ENCODE measurements at places on chromosomes 13 and 19. TPM values are rescaled to one million over a fixed set of nuclear protein-coding genes. Genes with fewer than 3 reads are reported as not detected.

Gene CDADC1
- 4.1 TPM for total RNA-seq

Gene ZNF844
- total RNA-seq: 2.3 TPM

Gene ZNF561
- 20.2 TPM for total RNA-seq

Gene CYP2A7
- not detected for total RNA-seq

Gene SYT5
- total RNA-seq: not detected

Gene METTL21C
- not detected for total RNA-seq

Gene NLRP9
- not detected for total RNA-seq

Gene CYP2F1
- not detected for total RNA-seq

Gene FFAR2
- total RNA-seq: not detected

Gene MAP4K1
- total RNA-seq: not detected

Gene UCHL3
- total RNA-seq: 32.9 TPM

Gene JSRP1
- total RNA-seq: not detected

Gene C19orf67
- not detected for total RNA-seq

Gene SPIB
- not detected for total RNA-seq

Gene RCBTB2
- total RNA-seq: 11.3 TPM

Gene GADD45GIP1
- 20.0 TPM for total RNA-seq

Gene ZNF763
- 1.1 TPM for total RNA-seq

Gene CYP4F8
- not detected for total RNA-seq

Gene PPP1R37
- 24.4 TPM for total RNA-seq

Gene VSTM2B
- total RNA-seq: not detected

Gene GPR12
- total RNA-seq: not detected

Gene LAIR2
- total RNA-seq: not detected

Gene ZNF665
- total RNA-seq: 1.6 TPM

Gene MISP
- total RNA-seq: not detected

Gene ZFP14
- 4.7 TPM for total RNA-seq

Gene ITGBL1
- total RNA-seq: 3.2 TPM

Gene VMAC
- 3.7 TPM for total RNA-seq

Gene WDR88
- not detected for total RNA-seq

Gene NPHS1
- total RNA-seq: not detected

Gene PDE4C
- 0.16 TPM for total RNA-seq

Gene NLRP12
- 4.2 TPM for total RNA-seq

Gene FXYD1
- total RNA-seq: not detected

Gene CCDC8
- 0.19 TPM for total RNA-seq

Gene ZNF567
- total RNA-seq: 8.3 TPM

Gene ZNF99
- total RNA-seq: not detected

Gene ADGRE1
- not detected for total RNA-seq

Gene NKPD1
- total RNA-seq: 0.13 TPM

Gene CEACAM4
- not detected for total RNA-seq

Gene ZNF444
- 10.7 TPM for total RNA-seq

Gene SKA3
- 5.8 TPM for total RNA-seq

Gene PLPP2
- 89.1 TPM for total RNA-seq

Gene KCNK6
- 7.8 TPM for total RNA-seq

Gene DIS3
- 53.5 TPM for total RNA-seq

Gene SLC17A7
- total RNA-seq: 0.16 TPM

Gene CLEC4M
- not detected for total RNA-seq

Gene STXBP2
- 27.7 TPM for total RNA-seq

Gene RASAL3
- 6.3 TPM for total RNA-seq

Gene GGN
- 0.13 TPM for total RNA-seq

Gene ALG11
- total RNA-seq: 22.5 TPM

Measured in bladder microvascular endothelial cell (primary cell).